ENCODE measurements at places on chromosomes 2 and 18. TPM values are rescaled to one million over a fixed set of nuclear protein-coding genes. Genes with fewer than 3 reads are reported as not detected.
A peak's percentile ranks its signal among the peaks of the same experiment; 100 is the strongest.

DNA sequence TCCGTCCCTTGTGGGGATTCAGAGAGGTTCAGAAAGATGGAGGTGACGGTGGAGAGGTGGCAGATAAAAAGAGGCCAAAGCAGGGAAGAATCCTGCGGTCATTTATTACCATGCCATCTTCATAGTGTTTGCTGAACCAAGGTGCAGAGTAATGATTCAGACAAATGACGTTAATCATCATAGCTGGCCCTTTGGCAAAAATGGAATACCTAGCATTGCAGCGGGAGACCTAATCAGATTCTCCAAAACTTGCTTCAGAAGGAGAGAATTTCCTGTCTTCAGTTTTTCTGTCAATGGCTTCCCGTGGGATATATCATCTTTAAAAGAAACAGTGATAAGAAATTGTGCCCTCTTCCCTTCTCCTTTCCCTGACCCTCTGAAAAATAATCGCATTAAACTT is 175.4 kb downstream of the PTGR3 start:
- DNase-seq: no peak

DNA sequence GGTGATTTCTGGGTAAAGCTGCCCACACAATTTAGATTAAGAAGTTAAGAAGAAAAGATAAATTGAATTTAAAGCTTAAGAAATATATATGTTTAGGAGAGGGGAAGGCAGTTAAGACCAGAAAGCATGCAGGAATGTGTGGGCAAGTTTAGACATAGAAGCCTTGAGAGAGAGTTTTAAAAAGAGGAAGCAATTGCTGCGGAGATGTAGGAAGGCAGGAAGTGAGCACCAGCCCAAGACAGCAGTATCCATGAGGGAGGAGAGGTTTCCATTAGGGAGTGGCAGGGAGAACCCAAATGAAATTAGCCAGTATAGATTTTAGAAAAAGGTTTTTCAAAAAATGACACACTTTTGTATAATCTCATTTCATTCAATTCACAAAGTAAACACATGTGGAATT is 24.3 kb downstream of the DSC2 start:
- DNase-seq: no peak

DNA sequence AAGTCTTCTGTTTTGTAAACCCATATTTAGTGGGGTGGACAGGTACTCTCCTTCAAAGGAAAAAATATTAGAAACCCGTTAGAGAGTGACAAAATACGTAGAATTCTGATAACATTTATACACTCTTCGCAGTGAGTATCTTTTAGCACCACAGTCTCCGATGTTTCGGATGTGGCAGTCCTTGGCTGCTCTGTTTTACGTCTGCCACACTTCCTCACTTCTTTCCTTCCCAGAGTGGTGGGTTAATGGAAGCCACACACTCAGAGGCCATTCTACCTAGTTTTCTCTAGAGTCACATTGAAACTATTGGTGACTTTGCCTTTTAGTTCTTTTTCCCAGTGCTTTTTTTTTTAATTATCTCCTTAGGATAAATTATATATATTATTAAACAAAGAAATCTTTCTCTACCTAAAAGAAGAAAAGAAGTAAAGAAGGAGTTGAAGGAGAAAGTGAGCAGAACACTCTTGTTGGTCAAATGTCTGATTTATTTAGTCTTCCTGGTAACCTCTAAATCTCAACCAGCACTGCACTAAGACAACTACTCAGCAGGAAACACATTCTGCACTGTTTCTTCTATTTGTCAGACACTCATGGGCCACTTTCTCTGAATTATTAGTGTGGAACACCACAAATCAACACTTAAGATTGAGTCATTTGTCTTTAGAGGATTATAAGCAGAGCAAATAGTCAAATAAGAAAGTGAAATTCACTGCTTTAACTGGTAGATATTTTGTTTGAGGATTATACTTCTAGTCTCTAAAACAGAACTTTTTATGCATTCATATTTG is 451.3 kb upstream of the TMEFF2 start:
- no peak for DNase-seq

DNA sequence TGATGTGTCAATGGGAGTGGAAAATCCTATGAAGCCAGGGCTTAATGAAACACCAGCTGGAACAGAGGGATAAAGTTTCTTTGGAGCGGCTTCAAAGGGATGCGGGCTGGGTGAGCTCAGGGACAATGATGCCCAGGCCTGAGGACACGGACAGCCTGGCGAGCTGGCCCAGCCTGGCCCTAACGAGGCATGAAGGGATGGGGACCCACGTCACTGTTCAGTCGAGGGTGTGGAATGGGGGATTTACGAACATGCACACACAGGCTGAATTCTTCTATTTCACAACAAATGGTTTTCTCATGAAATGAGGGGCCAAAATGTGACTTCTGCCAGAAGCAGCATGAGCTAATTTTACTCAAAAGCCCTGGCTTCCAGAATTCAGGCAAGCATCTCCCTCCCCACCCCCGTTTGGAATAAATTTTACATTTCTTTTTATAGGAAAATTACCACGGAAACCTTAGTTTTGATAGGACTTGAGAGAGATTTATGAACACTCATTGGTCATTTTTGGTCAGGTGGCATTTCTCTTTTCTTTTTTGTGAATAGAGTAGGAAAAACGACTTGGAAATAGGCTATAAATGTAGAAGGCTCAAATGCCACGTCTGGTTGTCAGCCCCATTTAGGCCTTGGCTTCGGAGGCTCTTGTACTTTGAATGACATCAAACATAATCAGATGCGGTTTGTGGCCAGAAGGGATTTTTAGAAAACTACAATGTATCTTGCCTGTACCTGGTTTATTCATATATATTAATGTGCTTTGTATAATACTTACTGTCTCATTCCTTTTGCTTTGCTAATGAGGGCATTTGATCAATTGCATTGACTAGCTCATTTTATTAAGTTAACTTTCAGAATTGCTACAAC is 893.8 kb upstream of the CELF4 start:
- no peak for DNase-seq

GRCh38 chr2:19554520-19554919 is 196.1 kb upstream of the OSR1 start:
- DNase-seq: no peak

GRCh38 chr2:45307147-45307546 is 297.9 kb upstream of the SIX2 start:
- DNase-seq: no peak

- no peak for DNase-seq
These were observed 92.2 kb downstream of the TGFA start for GRCh38 chr2:70461414-70461813.

DNA sequence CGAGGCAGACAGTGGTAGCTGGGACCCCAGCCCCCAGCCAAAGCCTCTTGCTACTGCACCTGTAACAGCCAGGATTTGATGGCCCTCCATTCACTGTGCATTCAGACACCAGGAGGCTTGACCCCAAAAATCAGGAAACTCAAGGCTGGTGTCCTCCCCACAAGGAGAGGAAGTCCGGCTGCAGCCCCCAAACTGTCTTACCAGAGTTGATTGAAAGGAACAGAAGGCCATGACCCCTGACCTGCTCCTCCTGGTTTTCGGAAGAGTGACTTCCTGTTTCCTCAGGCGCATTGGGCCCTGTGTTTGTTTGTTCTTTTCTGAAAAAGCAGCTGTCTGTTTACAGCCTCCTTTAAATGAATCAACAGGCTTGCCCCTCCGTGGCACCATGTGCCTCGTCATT is 111.6 kb downstream of the RNF144A start:
- DNase-seq: no peak

DNA sequence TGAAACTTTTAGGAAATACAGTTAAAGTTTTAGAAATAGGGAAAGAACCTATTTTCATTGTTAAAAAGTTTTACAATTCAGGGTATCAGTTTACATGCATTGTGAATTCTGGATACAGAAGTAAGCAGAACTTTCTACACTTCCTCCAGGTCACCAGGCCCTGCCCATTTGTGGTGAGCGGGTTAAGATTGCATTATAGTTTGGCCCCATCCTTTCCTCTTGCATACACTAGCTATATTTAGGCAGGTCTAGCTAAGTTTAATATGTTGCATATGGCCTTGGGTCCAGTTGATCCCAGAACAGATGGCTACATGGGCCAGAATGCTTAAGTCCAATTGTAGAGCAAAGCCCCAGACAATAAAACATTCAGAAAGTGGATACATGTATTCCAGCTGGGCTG is 4.8 kb downstream of the VWA3B start:
- DNase-seq: no peak

The RESP18 gene
- total RNA-seq: not detected

DNA sequence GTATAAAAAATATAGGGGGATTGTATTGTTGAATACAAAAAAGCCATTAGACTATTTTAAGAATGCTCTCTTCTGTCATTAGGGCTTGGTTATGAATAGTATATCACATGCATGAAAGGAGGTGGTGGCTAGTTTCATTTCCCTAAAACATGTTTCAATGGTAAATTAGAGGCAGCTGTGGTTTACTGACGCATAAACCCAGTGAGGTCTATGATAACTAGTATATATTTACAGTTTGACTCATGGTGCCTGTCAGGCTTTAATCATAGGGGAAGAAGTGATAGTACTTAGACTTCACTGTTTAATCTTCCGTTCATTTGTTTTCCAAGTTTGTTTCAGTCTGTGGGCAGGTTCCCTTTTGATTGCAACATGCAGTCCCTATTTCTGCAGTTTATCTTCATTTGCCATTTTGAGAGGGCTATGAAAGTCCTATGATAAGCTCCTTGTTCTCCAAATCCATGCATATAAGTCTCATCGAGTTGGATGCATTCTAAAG is 55.1 kb upstream of the MAP4K3 start:
- peak; percentile 46 for DNase-seq

The MYCN gene
- total RNA-seq: 3.9 TPM

DNA sequence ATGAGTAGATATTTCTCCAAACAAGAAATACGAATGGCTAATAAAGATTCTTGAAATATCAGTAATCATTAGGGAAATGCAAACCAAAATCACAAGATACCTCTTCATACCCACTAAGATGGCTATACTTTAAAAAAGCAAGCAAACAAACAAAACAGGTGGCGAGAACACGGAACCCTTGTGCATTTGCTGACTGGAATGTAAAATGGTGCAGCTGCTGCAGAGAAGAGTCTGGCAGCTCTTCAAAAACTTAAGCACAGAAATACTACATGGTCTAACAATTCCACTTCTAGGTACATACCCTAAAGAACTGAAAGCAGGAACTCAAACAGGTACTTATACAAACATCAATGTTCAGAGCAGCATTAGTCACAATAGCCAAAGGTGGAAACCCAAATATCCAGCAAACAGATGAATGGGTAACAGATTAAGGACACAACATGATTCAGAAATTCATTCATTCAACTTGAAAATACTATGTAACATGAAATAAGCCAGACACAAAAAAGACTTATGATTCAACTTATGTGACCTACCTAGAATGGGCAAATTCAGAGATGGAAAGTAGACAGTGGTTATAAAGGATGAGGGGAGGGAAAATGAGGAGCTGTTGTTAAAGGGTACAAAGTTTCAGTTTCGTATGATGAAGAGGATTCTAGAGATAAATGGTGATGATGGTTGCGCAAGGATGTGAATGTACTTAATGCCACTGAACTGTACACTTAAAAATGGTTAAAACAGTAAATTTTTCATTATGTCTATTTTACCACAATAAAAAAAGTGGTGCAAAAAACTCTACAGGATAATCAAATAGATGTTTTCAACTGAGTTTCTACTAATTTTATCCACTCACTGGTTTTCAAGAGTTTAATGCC is 26.9 kb upstream of the GPR75 start:
- DNase-seq: no peak

GRCh38 chr2:156189143-156189542 is 143.4 kb downstream of the NR4A2 start:
- DNase-seq: no peak

The FHOD3 gene
- total RNA-seq: 3.9 TPM

DNA sequence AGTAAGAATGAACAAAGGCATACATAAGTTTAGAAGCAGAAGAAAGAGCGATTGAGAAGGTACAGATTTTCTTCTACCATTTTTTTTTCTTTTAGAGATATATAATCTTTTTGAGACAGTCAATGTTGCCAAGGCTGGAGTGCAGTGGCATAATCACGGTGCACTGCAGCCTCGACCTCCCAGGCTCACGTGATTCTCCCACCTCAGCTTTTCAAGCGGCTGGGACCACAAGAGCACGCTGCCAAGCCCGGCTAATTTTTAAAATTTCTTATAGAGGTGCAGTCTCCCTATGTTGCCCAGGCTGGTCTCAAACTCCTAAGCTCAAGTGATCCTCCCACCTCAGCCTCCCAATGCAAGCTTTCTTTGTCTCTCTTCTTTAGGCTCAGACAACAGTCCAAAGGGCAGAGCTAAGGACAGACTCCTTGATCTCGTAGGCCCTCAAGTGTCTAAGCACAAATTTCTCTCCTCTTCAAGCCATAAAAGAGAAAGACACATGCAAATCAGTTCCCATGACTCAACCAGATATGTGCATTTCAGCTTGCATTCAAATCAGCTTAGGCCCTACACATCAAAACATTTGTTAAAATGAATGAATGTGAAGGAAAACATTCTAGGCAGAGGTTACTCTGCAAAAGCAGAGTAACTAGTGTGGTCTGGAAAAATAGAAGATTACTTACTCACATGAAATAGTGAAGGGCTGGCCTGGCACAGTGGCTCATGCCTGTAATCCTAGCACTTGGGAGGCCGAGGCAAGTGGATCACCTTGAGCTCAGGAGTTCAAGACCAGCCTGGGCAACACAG is 18.0 kb downstream of the ITSN2 start:
- no peak for DNase-seq

DNA sequence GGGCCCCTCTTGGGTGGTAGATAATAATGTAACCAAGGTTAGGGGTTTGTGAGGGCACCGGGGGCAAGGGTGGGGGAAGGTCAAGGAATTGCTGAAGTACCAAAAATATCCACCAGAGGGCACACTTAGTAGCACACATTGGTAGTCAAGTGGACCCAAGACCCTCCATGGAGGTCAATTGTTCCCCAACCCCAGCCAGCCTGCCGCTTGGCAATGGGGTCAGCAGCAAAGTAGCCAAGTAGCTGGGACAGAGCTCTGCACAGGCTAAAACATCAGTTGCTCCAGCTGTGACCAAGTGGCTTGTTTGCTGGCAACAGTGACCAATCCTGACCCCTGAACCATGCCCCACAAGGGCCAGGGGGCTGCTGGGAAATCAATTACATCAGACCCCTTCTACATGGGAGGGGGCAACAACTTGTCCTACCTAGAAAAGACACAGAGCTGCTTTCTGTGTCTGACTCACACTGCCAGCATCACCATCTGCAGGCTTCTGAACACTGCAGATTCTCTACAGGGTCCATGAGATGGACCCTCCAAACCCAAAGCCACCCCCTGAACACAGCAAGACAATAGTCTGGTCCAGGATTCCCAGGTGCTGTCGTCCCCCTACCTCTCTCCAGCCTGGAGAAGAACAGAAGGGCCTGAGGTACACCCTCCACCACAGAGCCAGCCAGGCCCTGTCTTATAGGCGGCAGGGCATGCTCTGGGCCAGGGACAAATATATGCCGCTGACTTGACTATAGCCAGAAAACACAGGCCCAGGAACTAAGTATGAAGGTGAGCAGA is 76.0 kb downstream of the EMX1 start:
- peak; percentile 21 for DNase-seq

- peak; percentile 86 for DNase-seq
These were observed 14.3 kb upstream of the TANC1 start for GRCh38 chr2:158953926-158954763.

Data from Peyer's patch (tissue), 4 donors.